Activated T-helper 2 cell treated with anti-CD3 and anti-CD28 coated beads, Interferon-gamma antibody, Interleukin-2, Interleukin-4, amounts not matched to agents 10 μg/mL and 5 μg/mL and 100 μg/mL, durations not matched to agents 14 hours and 24 hours and 36 hours (primary cell): ENCODE measurements at places on chromosomes 7 and 10. TPM values are rescaled to one million over a fixed set of nuclear protein-coding genes. Genes with fewer than 3 reads are reported as not detected.

- no peak for DNase-seq
Observed at GRCh38 chr10:80264081-80265056, 25.1 kb downstream of the MAT1A start.

DNA sequence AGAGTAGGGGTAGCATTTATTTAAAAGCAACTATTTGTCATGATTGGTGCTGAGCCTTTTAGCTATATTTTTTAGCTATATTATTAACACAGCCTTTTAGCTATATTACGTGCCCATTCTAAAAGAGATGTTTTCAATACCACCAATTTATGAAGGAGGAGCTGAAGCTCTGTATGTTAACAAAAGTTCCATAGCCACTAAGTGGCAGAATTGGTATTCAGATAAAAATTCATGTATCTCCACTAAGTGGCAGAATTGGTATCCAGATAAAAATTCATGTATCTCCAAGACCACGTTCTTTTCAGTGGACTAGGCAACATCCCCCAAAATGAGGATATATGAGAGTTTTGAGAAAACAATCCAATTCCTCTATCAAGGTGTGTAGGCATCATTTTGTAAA is 268.6 kb downstream of the HGF start:
- no peak for DNase-seq

DNA sequence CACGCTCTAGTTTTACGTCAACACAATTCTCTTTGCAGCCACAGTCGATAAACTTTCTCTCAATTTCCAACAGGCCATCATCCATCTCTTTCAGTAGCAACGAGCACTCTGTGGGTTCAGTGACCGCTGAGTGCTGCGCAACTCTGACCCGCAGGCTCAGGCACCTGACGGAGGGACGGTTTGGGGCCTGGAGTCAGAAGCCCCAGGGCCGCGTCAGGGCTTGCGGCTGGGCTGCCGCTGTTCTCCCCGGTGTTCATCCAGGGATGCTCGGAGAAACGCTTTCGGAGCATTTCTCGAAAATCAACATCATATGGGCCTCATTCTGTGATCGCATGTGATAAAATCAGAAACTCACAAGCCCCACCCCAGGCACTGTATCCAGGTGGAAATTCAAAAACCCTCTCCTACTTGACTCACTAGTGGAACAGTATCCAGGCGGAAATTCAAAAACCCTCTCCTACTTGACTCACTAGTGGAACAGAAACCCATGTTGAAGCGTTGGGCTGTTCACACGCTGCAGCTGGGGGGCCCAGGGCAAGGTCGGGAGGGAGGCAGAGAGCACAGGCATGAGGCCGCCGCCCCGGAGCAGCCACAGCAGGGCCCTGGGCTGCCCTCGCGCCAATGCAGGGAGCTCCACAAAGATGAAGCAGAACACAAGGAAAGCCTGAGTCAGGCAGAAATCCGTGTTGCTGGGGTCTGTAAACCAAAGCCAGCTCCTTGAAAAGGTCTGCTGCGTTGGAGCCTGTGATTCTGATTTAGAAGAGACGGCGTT is 73.3 kb upstream of the NKX6-2 start:
- DNase-seq: no peak

GRCh38 chr7:22549667-22550513 is 49.9 kb upstream of the STEAP1B start:
- DNase-seq: peak; percentile 27

GRCh38 chr7:140982508-140982907 is 32.2 kb downstream of the MRPS33 start:
- DNase-seq: no peak

DNA sequence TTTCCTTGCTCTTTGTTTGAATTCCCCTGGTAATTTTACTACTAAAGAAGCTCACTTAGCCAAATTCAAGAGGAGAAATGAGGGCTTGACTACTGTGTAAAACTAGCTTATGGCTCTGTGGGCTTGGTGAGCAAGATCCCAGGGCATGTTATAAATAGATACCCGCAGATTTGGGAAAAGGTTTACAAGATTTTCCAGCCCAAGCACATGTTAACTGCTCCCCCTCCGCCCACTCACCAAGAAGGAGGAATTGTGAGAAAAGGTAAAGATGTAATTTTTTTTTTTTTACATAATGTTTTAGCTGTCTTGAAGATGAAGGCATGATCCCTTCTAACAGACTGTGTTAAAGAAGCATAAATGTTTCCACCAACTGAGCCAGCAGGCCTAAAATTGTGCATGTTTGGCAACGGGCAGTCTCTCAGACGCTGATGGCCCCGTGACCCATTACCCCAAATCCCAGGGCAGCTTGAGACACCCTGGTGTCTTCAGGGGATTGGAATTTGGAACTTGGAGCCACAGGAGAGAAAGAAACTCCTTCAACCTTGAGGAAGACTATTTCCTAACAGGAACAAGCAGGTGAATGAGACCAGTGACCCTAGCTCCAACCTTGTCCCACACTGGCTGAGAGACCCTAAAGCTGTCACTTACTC is 429.8 kb upstream of the CELF2 start:
- no peak for DNase-seq

Gene LIPM
- not detected in 2 replicates for total RNA-seq

GRCh38 chr10:77888356-77888703 is 38.2 kb downstream of the DLG5 start:
- DNase-seq: no peak

- DNase-seq: no peak
Observed at GRCh38 chr7:127417346-127417745, 24.8 kb upstream of the ZNF800 start.

Gene ARHGEF35
- 3.6 and 4.1 TPM in 2 replicates for total RNA-seq

Gene NAT16
- not detected in 2 replicates for total RNA-seq

DNA sequence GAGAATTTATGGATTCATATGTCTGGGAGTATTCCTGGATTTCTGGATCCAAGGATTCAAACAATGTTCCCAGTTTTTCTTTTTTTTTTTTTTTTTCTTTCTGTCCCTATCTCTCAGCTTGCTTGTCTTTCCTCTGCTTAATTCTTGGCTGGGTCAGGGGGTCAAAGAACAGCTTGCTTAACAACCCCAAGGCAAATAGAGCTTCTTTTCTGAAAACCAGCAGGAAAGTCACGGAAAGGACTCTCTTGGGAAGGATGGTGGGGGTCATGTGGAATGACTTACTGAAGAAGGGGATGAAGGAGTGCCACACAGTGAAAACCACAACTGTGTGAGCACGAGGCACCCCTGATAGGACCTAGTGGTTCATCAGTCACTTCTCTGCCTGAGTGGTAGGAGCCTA is 36.1 kb downstream of the GRK5 start:
- no peak for DNase-seq

DNA sequence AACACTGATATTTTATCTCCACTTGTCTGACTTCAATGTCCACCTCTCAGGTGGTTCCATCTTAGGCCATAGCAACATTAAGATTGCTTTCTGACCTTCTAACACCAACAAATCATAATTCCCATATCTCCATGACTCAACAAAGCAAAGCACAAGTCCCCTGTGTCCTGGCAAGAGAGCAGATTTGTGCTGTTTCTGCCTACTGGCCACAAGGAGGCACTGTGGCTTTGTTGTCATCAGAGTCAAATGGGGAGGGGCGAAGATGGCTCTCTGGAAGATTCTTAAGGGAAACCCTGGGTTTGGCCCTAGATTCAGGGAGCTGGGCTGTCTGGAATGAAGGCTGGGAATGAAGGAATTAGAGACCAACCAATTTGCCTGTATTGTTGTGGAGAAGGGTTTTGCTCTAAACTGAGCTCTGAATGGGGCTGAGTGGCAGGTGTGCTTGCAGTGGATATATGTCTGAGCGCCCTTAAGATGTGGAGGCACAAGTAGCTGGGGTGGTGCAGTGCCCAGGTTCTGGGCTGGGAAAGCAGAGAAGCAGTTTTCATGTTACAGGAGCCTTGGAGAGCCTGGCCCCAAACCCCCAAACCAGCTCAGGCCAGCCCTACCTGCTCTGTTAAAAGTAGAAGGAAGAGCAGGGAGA is 154.8 kb upstream of the PRSS58 start:
- no peak for DNase-seq

Gene TWIST1
- total RNA-seq: 1.2 and 2.2 TPM in 2 replicates

- no peak for DNase-seq
Observed at GRCh38 chr7:69645683-69646082, 47.4 kb downstream of the AUTS2 start.

DNA sequence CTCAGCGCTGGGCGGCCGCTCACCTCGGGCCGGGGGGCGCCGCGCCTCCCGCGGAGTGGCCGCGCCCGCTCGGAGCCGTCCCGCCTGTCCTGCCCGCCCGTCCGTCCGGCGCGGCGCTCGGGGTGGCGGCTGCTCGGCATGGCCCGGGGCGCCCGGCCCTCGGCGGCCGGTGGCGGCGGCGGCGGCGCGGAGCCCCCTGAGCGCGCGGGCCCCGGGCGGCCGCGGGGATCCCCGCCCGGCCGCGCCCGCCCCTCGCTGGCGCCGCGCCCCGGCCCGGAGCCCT is 338 bp downstream of the SDK1 start:
- no peak for DNase-seq

Gene SFRP4
- not detected in 2 replicates for total RNA-seq

DNA sequence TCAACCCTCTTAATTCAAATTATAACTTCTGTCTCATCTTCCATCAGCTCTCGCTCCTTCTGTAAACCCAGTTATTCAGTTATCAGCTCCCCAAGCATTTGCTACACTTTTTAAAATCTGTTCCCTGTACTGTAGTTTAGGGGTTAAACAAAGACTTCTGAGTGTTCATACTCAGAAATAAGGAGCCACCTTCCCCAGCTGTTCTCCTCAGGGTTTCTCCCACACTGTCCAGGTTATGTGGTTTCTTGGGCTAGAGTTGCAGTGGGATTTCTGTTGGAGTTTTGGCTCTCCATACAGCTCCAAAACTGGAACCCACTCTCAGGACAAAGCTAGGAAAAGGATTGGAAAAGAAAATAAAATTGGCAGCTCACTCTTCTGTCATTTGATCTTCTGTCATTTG is 20.8 kb downstream of the NHLRC2 start:
- no peak for DNase-seq
